Brain (organoid and tissue), 16 donors: ENCODE measurements at places on chromosomes 12 and 14.

GRCh38 chr12:103799857-103800771 lies 40.9 kb downstream of the NT5DC3 start:
- peak; percentile 85 for DNase-seq

DNA sequence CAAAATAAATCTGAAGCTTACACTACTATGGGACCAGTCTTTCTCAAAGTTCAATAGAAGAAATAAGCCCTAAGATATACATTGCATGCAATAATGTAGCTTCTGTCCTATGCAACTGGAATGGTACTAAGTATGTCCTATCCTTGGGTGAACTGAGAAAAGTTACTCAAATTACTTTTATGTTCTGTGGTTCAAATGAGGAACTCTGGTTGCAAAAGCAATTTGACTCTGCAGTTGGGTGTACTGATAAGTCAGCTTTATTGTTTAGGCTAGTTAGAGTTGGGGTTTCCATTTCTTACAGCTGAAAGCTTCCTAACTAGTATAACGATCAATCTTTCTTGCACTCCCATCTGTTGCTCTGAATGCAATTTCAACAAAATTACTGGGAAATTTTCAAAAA lies 29.2 kb downstream of the GPR135 start:
- DNase-seq: no peak

- DNase-seq: no peak
Observed at GRCh38 chr12:50058743-50059312, 1.4 kb downstream of the ASIC1 start.

- DNase-seq: peak; percentile 45
Observed at GRCh38 chr14:83864106-83864505, 1665.8 kb upstream of the FLRT2 start.

DNA sequence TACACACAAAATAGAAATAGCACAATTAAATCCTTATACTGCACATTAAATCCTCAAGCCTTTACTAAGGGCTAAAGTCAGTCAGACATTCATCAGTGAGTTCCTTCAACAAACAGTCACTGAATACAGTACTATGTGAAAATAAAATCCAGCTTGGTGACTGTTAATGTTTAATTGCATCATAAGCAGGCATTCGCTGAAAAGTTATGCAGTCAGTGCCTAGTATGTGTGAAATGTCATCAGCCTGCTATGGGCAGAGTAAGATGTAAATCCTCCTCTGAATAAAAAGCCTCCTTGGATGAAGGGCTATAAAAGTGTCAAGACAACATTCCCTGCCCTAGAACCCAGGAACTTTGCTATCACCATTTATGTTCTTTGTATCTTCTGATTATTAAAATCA lies 116.4 kb downstream of the PRICKLE1 start:
- DNase-seq: no peak

GRCh38 chr12:48489012-48489411 lies 6.7 kb downstream of the C12orf54 start:
- no peak for DNase-seq

GRCh38 chr12:63232896-63233295 lies 81.9 kb upstream of the AVPR1A start:
- DNase-seq: no peak

- no peak for DNase-seq
Observed at GRCh38 chr14:100100032-100100703, 34.9 kb downstream of the EVL start.

DNA sequence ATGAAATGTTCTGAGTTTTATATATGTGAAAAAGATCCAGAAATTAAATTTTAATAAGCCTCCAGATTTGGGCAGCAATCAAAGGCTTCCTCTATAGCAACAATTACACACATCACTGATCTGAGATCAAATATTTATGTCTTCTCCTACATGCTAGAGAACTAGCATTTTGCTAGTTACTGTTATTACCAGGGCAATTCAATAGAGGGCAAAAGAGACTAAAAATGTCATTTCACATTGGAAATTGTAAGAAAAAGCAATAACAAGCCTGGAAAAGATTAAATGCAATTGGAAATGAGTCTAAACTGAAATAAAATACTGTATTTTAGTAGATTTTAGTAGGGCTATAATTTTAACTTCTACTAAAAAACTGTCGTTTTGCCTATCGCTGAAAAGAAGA lies 32.6 kb upstream of the ANO6 start:
- peak; percentile 61 for DNase-seq

GRCh38 chr12:47949441-47950341 lies 13.7 kb upstream of the TMEM106C start:
- DNase-seq: peak; percentile 65

DNA sequence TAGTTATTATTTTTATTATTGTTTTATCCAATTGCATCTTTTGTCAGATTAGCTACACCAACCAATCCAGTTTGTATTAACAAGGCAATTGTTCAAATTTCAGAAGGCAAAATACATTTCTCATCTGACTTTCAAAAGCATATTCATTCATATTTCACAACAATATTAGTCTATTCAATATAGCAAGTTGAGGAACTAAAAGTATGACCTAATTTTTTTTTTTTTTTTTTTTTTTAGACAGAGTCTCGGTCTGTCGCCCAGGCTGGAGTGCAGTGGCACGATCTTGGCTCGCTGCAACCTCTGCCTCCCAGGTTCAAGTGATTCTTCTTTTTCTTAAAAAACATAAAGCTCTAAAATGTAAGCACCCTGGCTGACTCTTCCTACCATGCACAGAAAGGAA lies 17.3 kb downstream of the COX14 start:
- DNase-seq: no peak

GRCh38 chr14:65191716-65192115 lies 89.4 kb upstream of the MAX start:
- no peak for DNase-seq

DNA sequence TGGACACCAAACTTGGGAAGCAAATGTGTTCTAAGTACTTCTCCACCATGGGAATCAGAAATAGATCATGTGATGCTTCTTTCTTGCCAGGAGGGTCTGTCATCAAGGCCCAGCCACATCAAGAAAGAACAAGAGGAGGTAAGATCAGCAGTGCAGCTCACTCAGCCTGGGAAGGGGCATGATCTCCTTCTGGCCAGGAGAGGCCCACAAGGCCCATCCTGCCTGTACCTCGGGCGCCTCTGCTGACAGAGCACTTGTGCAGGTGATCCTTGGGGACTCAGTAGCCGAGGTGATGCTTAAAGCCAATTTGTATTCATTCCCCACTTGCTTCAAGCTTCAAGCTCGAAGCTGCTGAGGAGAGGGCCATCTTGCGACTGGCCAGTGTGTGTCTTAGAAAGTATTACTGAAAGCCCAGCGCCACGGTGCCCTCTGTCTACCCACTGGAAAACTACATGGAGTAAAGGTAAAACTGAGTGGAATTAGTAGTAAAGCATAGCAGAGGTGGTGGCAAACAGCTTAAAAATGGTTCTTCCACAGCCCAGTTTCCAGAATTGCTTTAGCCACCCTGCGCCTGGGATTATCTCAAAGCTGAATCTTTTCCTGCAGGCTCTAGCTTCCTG lies 26.2 kb downstream of the RTRAF start:
- DNase-seq: no peak

DNA sequence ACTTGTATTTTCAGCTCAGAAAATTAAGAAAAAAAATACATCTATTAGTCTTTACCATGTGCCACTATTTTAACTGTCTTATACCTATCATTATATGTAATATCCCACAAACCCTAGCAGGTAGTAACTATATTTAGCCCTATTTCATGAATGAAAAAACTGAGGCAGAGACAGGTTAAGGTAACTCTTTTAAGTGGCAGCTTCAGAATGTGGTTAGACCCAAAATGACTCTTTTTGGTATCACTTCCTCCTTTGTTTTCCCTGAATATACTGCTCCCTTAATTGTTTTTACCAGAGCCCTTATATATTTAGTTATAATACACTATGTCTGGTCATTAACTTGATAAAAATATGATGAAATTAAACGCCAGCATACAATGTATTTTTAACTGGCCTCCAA lies 235.6 kb upstream of the RPL10L start:
- DNase-seq: no peak

DNA sequence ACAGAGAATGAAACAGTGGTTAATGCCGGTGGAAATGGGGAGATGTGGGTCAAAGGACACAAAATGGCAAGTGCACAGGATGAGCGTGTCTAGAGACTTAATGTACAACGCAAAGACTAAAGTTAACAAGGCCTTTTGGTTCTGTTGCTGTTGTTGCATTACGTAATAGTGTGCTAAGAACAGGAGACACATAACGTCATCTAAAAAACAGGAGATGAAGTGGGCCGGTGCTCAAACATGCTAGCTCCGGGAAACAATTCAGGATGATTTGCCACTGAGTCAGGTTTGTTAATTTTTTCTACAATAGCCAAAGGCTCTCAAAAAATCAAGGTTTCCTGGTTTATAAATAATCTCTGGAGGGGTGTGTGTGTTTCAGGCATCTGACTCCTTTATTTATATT lies 55.5 kb downstream of the ETV6 start:
- DNase-seq: no peak

DNA sequence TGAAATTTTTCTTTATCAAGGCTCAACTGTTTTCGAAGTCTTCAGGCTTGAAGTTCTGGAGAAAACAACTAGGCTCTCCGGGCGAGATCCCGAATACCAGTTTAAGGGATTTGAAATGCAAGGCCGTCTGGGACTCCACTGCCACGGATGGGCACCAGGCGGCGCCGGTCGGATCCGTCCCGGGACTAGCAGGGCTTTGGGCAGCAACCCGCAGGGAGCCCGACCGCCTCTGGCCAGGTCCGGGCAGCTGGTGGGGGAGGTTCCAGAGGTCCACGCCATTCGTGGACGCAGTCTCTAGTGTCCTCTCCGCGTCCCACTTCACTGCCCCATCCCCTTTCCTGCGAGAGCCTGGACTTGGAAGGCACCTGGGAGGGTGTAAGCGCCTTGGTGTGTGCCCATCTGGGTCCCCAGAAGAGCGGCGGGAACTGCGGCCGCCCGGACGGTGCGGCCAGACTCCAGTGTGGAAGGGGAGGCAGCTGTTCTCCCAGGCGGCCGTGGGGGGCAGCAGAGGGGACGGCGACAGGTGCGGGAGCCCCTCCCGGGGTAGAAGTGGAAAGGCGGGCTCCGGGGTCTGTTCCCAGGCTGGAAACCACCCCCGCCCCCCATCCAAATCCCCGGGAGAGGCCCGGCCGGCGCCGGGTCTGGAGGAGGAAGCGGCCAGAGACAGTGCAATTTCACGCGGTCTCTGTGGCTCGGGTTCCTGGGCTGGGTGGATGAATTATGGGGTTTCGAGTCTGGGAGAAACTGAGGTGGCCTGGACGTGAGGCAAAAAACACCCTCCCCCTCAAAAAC lies 838 bp upstream of the ERBB3 start:
- peak; percentile 64 for DNase-seq

- DNase-seq: no peak
Observed at GRCh38 chr12:96570579-96570978, 81.2 kb downstream of the CFAP54 start.

DNA sequence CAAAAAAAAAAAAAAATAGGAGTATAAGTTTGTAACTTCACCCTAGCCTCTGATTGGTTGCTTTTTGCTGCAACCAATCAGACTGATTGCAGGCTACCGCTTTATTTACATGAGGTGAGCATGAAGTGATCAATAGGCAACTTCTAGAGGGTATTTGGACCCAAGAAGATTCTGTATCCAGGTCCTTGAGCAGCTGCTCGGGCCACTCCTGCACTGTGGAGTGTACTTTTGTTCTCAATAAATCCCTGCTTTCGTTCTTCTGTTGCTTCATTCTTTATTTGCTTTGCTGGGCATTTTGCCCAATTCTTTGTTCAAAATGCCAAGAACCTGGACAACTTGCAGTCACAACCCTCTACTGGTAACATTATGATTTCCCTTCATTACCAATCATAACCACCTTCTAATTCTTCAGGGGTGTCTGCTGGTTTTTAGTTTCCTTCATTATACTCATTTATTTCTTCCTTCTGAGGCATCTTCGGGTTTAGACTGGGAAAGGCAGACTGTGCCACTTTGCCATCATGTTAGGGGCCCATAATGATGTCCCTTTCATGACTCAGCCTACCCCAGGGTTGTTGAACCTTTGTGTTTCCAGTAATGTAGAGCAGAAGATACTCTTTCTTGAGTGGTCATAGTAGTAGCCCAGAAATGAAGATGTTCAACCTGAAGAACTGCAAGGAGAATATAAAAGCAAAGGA lies 43.4 kb upstream of the LIMA1 start:
- DNase-seq: peak; percentile 6

DNA sequence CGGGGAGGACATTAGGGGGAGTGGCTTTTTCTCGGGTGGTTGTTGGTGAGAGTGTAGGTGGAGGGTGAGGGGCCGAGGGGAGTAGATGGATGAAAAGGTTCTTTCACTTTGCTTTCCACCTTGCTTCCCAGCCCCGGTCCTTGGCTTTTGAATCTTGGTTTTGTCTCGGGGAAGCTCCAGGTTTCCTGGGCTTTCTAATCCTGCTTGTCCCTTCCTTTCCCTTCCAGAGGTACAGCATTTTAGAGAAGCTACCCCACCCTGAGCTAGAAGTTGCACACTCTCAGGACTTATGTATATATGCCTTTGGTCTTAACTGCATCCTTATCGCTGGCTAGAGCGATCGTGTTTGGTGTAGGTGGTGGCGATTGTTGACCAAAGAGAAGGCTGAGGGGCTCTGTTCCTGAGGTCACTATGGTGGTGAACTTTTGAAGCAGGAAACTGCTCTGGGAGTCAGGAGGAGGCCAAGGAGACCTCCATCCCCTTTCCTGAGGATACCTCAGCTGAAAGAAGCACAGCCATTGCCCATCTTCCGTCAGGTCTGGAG lies 862 bp downstream of the PIP4K2C start:
- DNase-seq: no peak

GRCh38 chr12:113818833-113819232 lies 147.3 kb downstream of the RBM19 start:
- DNase-seq: no peak

DNA sequence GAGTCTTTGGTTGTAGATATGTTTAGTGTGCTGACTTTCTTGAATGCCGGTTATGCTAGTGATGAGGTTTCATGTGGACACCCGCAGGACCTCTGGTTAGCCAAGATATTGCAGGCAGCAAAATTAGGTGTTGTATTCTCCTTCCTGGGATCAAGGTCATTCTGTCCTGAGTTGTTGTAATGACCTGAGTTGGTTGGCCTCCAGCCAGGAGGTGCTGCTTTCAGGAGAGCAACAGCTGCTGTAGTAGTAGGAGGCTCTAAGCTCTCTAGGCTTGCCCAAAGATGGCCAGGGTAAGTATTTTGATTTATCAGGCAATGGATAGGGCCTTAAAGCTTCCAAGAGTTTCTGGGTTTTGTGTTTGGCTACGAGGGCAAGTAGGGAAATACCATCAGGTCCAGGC lies 56.0 kb upstream of the BDKRB2 start:
- no peak for DNase-seq

GRCh38 chr14:31283578-31284252 lies 76.1 kb upstream of the HECTD1 start:
- DNase-seq: no peak

- DNase-seq: no peak
Observed at GRCh38 chr14:31582286-31582691, 21.1 kb downstream of the NUBPL start.

DNA sequence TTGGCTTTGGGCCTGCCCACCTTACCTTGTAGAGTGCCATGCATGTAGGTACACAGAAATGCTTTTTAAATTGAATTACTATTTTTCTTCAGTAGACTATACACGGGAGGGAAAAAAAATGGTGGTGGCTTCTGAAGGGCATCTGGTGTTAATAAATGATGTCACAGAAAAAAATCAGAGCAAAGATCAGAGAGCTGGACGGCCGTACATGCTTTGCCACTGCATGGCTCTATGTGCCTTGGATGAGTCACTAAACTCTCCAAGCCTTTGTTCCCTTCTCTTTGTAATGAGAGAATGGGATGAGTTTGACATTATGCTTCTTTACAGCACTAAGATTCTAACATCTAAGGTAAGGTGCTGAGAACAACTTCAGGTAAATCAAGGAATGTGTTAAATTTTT lies 376.4 kb upstream of the DDHD1 start:
- no peak for DNase-seq
